ENCODE measurements at places on chromosomes 7 and 10.

DNA sequence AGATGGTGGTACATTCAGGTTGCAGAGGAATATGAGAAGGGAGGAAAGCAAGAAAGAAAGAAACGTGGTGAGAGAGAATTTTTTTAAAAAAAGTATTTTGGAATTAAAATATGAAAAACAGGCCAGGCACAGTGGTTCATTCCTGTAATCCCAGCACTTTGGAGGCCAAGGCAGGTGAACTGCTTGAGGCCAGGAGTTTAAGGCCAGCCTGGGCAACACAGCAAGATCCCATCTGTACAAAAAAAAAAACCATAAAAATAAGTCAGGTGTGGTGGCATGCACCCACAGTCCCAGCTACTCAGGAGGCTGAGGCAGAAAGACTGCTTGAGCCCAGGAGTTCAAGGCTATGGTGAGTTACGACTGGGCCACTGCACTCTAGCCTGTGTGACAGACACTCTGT, 112.1 kb downstream of the PARD3 start:
- DNase-seq = no peak

DNA sequence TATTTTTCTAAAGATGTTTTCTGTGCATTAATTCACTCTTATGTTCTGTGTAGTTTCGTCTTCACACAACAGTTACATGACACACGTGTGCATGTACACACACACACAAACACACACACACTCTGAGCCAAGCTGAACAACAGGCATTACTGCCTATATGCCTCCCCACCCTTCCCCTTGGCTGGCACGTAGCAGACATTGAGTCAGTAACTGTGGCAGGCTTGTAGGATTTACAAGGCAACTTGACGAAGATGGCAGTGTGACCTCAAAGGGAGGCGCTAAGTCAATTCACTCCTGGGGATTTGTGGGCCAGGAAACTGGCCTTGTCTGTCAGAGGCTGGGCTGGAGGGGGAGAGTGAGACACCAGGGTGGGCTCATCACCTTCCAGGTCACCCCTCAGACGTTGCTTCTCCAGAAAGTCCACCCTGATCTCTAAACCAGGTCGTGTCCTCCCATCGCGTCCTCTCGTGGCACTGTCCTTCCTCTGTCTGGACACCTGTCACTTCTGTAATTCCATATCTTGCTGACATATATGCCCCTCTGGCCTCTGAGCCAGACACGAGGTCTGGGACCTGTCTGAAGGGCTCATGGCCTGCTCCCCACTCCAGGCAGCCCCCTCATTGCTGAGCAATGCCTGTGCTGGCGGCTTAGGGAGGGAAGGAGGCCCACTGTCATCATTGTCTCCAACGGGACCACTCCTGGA, 41.1 kb upstream of the INPP5A start:
- no peak for DNase-seq

DNA sequence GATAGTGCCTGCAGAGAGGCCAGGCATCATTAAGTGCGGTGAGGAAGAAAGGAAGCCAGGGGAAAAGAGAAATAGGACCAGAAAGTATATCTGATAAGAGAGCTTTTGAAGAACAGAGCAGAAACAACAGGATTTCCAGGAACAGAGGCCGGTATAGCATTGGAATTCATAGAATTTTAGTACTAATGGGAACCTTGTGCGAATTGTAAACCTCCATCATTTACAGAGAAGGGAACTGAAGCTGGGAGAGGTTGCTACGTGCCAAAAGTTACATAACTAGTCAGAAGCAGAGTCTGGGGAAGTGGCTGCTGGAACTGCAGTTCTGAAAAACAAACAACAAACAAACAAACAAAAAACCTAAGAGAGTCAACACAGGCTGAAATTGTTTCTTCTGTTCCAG, 5.4 kb upstream of the ZMYND11 start:
- peak; percentile 18 for DNase-seq

GRCh38 chr10:104403636-104404035, 50.0 kb downstream of the CFAP58 start:
- no peak for DNase-seq

GRCh38 chr7:103689255-103689654, 243.2 kb upstream of the SLC26A5 start:
- DNase-seq = no peak

DNA sequence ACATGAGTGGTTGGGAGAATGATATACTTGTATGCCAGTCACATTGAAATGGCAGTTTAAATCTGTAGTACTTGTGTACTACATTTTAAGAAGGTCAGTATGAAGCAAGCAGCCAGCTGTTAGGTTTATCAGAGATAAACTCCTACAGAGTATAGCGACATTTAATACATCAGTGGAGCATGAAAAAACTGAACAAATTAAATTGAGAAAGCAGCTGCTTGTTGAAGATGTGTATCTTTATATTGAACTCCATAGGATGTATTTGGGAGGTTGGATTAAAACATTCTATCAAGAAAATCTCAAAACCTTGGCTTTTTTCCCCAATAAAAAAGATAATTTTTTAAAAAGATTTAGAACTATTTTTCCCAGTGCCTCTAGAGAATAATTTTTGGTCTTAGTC, 47.8 kb downstream of the PHF14 start:
- DNase-seq = no peak

DNA sequence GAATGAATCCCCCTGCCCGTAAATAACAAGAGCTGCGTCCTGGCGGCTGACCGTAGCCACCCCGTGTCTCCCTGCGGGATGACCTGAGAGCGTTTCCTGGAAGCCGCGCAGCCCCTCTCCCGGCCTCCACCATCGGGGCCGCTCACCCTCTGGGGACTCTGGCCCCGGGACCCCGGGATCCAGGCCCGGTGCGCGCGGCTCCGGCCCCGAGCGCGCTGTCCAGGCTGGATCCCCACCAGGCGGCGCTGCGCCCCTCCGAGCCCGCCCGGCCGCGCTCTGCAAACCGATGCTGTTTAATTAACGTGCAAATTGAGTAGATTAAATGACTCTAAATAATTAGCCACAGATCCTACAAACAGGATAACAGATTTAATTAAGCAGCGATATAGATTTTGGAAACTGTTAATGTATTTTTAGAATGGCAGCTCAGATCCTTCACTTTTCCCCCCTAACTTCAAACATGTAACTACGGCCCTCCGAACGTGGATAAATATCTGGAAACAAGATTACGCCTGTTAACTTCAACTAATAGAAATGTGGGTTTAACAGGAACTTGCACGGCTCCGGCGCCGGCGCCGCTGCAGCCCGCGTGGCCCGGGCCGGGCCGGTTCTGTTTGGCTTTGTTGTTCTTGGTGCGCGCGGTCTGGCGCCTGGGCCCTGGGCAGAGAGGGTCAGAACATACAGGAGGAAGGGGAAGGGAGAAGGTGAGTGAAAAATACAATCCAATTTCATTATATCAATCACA, 7.1 kb upstream of the UNCX start:
- peak; percentile 60 for DNase-seq

GRCh38 chr7:123242467-123243092, 42.8 kb upstream of the SLC13A1 start:
- DNase-seq = no peak

GRCh38 chr7:127409629-127410028, 17.1 kb upstream of the ZNF800 start:
- no peak for DNase-seq

- no peak for DNase-seq
These were observed 10.7 kb downstream of the XPNPEP1 start for GRCh38 chr10:109912335-109913281.

Data from common myeloid progenitor, CD34-positive (primary cell).